ENCODE measurements at places on chromosomes 2 and 18. TPM values are rescaled to one million over a fixed set of nuclear protein-coding genes. Genes with fewer than 3 reads are reported as not detected.

DNA sequence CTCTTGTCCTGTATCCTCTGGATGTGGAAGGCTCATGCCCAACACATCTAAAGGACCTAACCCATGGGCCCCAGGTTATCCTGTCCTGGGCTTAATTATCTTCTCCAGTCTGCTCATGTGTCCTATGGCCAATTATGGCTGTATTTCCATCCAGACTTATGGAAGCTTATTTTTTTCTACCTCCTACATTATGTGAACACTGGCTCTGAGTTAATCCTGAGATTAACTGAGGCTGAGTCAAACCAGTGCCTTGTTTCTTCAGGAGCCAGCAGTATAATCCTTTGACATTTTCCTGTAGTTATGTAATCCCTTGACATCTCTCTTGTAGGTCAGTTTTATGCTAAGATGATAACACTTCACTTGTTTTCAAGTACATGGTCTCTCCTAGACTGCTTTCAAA is 213.6 kb downstream of the PMAIP1 start:
- no peaks in the 10 kb centered on the region for H3K36me3 ChIP-seq
- H3K4me1 ChIP-seq = no peaks in the 10 kb centered on the region
- no peak overlapping the region for H3K27ac ChIP-seq
- peaks cover 3% of the 10 kb centered on the region for H3K27me3 ChIP-seq
- DNase-seq = no peak

- no peaks in the 10 kb centered on the region for H3K27me3 ChIP-seq
- peak overlapping the region; percentile 47 for H3K27ac ChIP-seq
- peaks cover 49% of the 10 kb centered on the region for H3K4me1 ChIP-seq
- H3K4me3 ChIP-seq = no peak overlapping the region
Observed at GRCh38 chr2:28624436-28624792, 127.2 kb upstream of the PPP1CB start.

DNA sequence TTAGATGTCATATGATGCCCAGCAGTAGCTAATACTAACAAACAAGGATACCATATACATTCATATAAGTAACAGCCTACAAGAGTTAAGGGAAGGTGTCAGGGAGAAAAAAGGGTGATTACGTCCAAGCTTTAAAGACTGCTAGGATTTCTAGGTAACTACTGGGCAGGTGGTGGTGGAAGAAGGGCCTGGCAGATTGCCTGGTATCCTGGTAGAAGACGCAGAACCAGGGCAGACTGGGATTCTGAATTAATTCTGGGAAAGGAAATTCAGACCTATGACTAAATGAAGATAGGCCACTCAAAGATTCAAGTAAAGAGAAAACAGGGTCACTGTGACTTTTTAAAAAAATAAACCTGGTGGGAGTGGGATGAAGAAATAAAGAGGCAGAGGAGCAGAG is 31.9 kb downstream of the NDUFA10 start:
- no peaks in the 10 kb centered on the region for H3K27me3 ChIP-seq
- peaks cover 9% of the 10 kb centered on the region for H3K4me1 ChIP-seq
- no peak for DNase-seq
- H3K4me3 ChIP-seq = no peak overlapping the region
- peaks cover 28% of the 10 kb centered on the region for H3K36me3 ChIP-seq

- H3K4me1 ChIP-seq = no peaks in the 10 kb centered on the region
- no peak overlapping the region for H3K27ac ChIP-seq
- peaks cover 6% of the 10 kb centered on the region for H3K27me3 ChIP-seq
- no peaks in the 10 kb centered on the region for H3K36me3 ChIP-seq
- no peak for DNase-seq
- H3K4me3 ChIP-seq = no peak overlapping the region
Observed at GRCh38 chr2:36165132-36165531, 190.4 kb upstream of the CRIM1 start.

DNA sequence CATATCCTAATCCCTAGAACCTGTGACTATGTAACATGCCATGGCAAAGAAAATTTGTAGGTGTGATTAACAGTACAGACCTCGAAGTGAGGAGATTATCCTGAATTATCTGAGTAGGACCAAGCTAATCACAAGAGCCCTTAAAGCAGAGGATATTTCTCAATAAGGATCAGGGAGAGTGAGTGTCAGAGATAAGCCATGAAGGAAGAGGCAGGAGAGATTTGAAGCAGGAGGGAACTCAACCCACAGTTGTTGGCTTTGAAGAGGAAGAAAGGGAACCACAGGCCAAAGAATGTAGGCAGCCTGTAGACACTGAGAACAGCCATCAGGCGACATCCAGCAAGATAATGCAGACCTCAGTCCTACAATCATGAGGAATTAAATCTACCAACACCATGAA is 229.3 kb downstream of the NBAS start:
- peaks cover 5% of the 10 kb centered on the region for H3K36me3 ChIP-seq
- H3K27me3 ChIP-seq = no peaks in the 10 kb centered on the region
- no peak overlapping the region for H3K4me3 ChIP-seq
- peaks cover 2% of the 10 kb centered on the region for H3K4me1 ChIP-seq
- no peak for DNase-seq

DNA sequence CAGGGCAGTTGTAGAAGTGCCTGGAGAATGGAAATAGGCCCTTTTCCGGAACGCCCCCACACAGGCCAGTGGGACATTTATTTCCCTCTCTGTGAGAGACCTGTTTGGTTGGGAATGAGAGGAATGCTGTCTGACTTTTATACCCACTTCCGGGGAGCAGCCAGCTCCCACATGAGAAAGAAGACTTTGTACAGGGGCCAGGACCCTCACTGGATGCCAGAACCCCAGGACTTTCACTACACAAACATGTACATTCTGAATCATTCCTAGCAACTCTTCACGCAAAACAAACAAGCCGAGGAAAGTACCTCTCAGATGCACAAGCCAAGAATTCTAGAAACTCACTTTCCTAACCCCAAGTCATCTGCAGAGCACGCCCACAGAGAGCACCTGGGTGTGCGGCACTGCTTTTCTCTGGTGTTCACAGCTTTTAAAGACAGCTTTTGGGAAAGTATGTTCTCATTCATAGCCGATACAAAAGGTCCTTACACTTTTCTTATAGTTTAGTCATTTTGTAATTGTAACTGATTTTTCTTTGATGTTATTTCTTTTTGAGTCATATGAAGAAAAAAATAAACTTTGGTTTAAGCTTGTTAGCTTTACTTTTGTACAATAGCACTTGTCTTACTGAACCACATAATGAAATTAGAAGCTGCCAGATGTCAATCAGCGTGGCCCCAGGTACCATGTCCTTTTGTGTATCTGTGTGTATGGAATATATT is 856.1 kb upstream of the ID2 start:
- H3K4me3 ChIP-seq = no peak overlapping the region
- no peaks in the 10 kb centered on the region for H3K36me3 ChIP-seq
- DNase-seq = no peak
- H3K27me3 ChIP-seq = no peaks in the 10 kb centered on the region
- H3K27ac ChIP-seq = peak overlapping the region; percentile 69

DNA sequence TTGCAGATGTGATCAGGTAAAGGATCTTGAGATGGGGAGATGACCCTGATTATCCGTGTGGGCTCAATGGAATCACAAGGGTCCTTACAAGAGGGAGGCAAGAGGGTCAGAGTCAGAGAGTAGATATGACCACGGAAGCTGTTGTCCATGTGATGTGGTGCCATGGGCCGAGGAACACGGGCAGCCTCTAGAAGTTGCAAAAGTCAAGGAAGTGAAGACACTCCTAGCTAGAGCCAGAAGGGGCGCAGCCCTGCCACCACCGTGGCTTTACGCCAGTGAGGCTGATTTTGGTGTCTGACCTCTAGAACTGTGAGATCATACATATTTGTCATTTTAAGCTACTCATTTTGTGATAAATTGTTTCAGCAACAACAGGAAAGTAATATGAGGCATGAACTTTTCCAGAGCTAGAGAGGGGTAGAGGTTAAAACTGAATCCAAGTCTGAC is 114.4 kb downstream of the CAPN13 start:
- peaks cover 14% of the 10 kb centered on the region for H3K4me1 ChIP-seq
- H3K36me3 ChIP-seq = no peaks in the 10 kb centered on the region
- peak; percentile 35 for DNase-seq
- H3K4me3 ChIP-seq = no peak overlapping the region
- H3K27me3 ChIP-seq = no peaks in the 10 kb centered on the region
- H3K27ac ChIP-seq = no peak overlapping the region

GRCh38 chr2:136135921-136136906 is 18.3 kb upstream of the CXCR4 start:
- H3K27ac ChIP-seq = no peak overlapping the region
- H3K27me3 ChIP-seq = peaks cover 47% of the 10 kb centered on the region
- H3K4me3 ChIP-seq = no peak overlapping the region
- no peaks in the 10 kb centered on the region for H3K4me1 ChIP-seq

The CCDC141 gene
- 1.2 TPM for total RNA-seq

The FZD7 gene
- 126 TPM for total RNA-seq

The SPP2 gene
- not detected for total RNA-seq
